ENCODE measurements at places on chromosomes 5 and 9.
A peak's percentile ranks its signal among the peaks of the same experiment; 100 is the strongest.

GRCh38 chr5:137621861-137622823 lies 113.7 kb downstream of the KLHL3 start:
- DNase-seq, result no peak

- no peak for DNase-seq
Observed at GRCh38 chr5:130141659-130142320, 237.5 kb downstream of the CHSY3 start.

- DNase-seq, result no peak
Observed at GRCh38 chr9:120899490-120900068, 22.6 kb upstream of the PHF19 start.

GRCh38 chr5:35237580-35238376 lies 7.5 kb upstream of the PRLR start:
- no peak for DNase-seq

- DNase-seq, result no peak
Observed at GRCh38 chr5:34626036-34626435, 30.1 kb upstream of the RAI14 start.

GRCh38 chr9:78294290-78295176 lies 2.4 kb upstream of the PSAT1 start:
- DNase-seq, result no peak

DNA sequence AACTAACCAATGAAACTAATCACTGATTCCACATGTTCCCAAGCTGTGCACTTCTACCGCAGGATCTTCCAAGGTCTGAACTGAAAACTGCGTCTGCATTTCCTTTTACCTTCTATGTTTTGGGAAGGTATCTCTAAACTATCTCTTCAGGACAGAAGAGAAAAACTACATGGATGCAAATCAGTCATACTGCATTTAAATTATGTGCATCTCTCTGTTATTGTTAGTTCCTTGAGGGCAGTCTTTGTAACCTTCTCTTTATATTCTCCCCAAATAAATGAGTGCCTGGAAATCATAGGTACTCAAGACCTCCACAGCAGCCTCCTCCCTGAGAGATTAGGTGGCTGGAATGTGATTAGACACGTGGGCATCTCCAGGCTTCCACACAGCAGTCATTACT lies 17.1 kb downstream of the MTX3 start:
- DNase-seq, result no peak

DNA sequence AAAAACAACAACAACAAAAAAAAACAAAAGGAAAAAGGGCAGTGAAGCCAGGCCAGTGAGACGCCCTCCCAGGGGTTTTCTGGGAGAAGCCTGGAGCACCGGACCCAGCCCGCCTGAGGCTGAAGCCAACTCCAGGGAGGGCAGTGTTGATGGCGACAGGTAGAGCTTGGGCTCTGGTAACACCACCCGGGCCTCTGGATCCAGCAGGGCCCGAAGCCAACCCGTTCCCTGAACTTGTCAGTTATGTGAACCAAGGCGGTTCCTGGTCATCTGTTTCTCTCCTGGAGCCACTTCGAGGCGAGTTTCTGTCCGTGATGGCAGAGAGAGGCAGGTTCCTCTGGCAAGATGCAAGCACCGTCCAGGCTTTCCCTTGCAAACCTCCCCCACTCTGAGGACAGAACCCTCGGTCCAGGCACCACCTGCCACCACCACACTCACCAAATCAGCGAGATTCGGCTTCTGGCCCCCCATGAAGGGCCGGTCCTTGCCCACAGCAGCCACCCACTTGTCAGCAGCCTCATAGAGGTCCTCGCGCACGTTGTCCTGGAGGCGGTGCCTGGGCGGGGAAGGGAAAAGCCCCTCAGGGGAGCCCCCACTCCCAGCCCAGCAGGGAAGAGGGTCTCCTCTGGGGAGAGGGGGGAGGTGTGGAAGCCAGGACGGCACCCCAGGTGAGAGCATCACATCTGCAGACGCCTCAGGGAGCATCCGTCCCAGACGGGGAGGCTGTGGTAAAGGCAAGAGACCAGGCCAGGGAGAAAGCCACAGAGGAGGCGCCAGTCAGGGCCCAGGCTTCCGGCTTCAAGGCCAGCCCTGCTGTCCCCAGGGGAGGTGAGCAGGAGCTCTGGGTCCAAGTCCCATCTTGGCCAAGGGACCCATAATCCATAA lies 5.4 kb downstream of the PTGES2 start:
- DNase-seq, result no peak

DNA sequence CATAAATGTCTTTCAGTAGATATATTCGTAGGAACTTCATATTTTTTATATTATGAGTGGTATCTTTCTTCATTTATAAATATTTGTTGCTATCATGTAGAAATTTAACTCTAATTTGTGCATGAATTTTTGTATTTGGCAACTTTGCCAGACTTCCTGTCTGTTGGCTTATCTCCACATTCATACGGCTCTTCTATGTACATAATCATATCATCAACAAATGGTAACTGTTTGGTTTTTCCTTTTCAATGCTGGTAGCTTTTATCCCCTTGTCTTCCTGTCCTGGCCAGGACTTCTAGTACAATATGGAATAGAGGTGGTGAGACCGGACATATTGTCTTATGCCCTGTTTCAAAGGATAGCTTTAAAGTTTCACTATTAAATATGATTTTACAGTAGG lies 132.3 kb upstream of the COL5A1 start:
- no peak for DNase-seq

DNA sequence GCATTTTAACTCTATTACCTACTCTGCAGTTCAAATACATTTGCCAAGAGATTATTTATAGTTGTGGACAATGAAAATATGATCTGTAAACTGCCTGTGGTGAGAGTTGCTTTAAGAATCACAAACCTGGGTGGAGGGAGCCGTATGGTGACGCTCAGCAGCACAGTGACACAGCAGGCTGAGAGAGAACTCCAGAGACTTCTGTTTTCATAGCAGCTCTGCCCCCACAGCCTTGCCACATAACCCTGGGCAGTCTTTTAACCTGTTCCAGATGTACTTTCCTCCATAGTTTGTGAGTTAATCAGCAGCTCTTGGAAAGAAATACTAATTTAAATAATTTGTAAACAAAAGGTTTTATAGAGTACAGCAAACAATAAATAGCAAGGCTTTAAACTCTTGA lies 450.5 kb downstream of the ELAVL2 start:
- no peak for DNase-seq

GRCh38 chr9:73845539-73845938 lies 651.6 kb upstream of the RORB start:
- DNase-seq, result no peak

GRCh38 chr9:111842313-111842712 lies 47.6 kb upstream of the SHOC1 start:
- no peak for DNase-seq

DNA sequence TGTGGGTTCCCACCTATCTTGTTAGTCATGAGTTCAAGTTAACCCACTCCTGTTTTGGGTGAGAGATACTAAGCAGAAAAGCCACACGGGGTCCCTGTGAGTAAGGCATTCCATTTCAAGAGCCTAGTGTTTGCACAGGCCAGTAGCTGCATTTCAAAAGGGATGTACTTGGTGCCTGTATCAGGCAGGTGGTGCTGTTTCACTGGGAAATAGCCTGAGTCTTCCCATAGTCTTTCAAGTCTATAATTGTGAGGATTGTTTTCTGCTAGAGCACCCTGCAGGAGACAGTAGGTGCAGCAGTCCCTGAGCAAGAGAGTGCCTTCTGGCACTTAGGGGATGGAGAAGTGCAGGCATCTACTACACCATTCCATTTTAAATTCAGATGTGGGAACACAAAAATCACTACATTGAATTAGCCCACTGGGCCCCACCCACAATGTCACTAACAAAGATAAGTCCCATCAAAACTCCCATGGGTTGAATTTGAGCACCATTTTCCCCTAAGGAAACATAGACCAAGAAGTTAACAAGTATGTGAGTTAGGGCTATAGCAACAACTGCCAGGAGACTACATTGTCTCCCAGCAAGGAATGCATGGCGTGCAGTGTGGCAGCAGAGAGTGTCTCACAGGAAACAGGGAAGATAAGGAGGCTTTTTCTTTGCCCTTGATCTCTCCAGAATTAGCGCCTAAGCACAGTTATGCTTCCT lies 263.2 kb downstream of the COX7C start:
- peak; percentile 93 for DNase-seq

- no peak for DNase-seq
Observed at GRCh38 chr5:176632745-176633144, 2.3 kb downstream of the EIF4E1B start.

- no peak for DNase-seq
Observed at GRCh38 chr9:18366184-18366583, 107.8 kb upstream of the ADAMTSL1 start.

- DNase-seq, result no peak
Observed at GRCh38 chr5:139654871-139655491, 6.8 kb downstream of the CXXC5 start.

DNA sequence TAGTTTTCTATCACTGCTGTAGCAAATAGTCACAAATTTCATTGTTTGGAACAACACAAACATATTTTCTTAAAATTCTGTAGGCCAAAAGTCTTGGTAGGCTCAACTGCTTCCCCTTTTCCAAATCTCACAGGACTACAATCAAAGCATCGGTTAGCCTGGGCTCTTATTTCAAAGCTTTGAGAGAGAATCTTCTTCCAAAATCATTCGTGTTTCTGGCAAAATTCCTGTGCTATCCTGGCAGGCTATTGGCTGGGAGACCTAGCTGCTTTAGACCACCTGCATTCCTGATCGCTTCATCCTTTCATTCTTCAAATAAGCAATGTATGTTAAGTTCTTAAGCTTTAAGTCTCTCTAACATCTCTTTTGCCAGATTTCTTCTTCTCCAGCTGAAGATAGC lies 629.8 kb upstream of the CDH18 start:
- no peak for DNase-seq

GRCh38 chr9:38086496-38086895 lies 17.5 kb upstream of the SHB start:
- no peak for DNase-seq

DNA sequence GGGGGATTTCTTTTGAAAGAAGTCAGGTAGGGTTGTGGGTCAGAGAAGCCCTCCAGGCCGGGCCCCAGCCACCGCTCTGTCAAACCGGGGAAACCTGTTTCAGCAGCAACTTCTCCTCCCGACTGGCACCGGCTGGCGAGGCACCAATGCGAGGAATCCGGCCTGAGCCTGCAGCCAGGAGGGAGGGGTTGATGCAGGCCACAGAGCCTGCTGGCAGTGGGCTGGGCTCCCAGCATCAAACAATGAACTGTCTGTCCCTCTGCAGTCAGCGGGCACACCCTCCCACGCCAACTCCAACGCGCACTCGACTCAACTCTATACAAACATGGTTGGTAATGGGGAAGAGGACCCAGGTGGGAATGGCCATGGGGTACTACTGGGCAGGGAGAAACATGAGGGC lies 12.1 kb downstream of the PCDH1 start:
- DNase-seq, result no peak

DNA sequence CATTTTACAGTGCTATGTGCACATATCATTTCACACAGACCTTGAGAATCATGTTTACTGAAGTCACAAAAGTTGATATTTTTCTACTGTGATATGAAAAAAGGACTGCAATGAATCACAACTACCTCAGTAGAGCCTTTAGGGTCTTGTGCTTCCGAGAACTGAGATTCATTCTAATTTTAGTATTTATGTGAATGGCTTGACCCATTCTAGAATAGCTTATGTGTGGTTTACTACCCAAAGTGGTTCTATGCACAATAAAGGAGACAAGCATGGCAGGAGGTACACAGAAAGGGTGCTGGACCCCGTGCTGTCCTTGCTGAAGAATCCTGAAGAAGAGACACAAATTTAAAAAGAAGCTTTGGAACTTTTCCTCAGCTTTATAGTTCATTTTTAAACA lies 28.2 kb downstream of the MEF2C start:
- no peak for DNase-seq

DNA sequence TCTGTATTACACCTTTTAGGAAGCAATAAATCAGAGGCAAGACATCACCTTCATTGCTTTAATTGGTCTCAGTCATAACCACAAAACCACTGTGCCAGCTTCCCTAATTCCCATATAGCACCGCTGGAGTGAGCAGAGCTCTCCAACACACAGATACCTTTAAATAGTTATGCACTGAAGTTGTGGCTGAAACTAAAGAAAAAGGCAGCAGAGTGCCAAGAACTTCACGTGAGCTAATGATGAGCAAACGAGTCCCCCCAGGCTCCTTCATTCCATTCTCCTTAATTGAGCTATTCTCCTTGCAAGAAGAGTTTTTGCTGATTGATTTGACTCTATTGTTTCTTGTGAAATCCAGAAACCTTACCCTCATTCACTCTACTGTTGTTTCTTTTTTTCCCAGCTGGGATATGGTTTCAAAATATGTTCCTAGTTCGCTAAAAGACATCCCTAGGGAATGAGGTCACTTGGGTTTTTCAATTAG lies 501.5 kb downstream of the SPATA31D1 start:
- DNase-seq, result no peak

GRCh38 chr9:111004936-111005335 lies 33.3 kb downstream of the LPAR1 start:
- no peak for DNase-seq

DNA sequence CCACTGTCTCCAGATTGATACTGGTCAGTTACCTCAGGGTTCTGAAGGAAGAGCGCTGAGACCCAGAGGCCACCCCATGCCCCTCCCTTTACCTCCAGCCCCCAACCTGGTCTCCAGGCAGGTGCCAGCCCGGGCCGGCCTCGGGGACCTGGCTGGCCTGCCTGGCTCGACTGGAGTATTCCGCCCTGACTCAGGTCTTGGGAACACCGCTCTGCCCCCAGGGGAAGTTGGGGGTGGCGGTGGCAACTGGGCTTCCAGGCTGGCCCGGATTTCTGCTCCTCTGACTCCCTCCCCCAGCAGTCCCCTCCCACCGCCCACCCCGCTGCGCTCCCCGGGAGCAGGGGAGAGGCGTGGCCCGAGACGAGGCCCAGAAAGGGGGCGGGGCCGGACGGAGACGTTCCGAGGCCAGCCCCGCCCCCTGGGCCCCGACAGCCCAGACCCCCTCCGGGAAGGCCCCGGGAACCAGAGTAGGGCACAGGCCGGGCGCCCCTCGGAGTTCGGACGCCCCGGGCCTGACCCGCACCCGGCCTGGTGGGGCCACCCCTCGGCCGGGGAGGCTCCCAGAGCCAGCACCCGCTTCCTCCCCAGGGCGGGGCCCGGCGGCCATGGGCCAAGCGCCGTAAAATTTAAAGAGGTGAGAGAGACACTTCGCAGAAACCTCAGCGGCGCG lies 82.5 kb upstream of the ZBTB43 start:
- DNase-seq, result no peak

GRCh38 chr5:133705331-133705730 lies 93.0 kb upstream of the FSTL4 start:
- DNase-seq, result no peak

GRCh38 chr5:1132570-1132969 lies 20.7 kb upstream of the SLC12A7 start:
- DNase-seq, result no peak

DNA sequence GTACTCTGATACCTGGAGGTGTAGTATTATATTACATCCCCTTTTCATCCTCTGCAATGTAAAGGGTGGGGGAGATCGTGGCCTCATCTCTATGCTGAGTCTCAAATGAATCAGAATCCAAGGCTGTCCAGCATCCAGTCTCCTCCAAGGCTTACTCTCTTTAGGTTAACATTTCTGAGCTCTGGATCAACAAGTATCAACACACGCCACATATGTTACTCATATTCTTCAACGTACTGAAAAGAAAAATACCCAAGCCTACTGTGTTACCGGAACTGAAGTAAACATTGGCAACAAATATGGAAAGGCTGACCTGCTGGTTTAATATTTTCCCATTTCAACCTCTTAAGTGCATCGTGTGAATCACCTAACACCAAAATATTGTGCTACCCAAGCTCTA lies 241.8 kb downstream of the GAS1 start:
- DNase-seq, result no peak

- DNase-seq, result no peak
Observed at GRCh38 chr5:119077444-119077843, 6.6 kb downstream of the DMXL1 start.

- DNase-seq, result no peak
Observed at GRCh38 chr5:149935431-149935901, 9.1 kb downstream of the PDE6A start.

Data from iPS DF 19.7 (cell line).